ENCODE measurements at places on chromosomes 4 and X.

DNA sequence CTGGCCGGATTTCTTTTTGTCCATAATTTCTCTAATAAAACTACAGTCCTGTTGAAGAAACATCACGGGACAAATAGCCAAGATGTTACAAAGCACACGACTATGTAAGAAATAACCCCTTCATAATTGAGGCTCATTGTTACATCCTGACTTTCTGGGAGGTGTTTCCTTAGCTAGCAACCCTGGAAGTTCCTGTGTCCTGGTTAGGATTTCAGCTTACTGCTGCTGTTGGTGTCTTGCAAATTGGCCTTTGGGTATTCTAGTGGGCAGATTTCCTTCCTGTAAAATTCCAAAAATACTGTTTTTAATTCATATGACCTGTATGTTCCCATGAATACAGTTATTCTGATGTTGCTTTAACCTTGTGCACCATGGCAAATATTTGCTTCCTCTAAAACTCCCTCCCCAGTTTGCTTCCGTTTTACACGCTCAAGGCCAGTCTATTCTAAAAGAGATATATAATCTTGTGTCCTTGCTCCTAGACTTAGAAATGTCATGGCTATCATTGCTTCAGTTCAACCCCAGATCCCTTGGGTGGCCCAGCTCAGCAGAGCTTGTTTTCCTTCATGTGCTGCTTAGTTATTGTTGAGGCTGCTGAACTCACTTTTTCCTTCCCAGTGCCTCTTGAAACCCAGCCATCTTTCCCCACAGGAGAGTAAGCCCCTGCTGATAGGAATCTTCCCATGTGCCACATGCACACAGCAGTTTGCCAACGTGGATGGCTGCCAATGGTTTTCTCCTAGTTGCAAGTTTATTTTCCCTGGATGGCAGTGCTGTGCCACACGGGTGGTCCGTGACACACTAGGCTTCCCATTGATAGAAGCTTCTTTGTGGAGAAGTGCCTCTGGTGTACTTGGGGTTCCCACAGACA lies 75.8 kb downstream of the TSPAN7 start:
- DNase-seq = no peak

GRCh38 chr4:2716236-2716635 lies 39.9 kb downstream of the TNIP2 start:
- DNase-seq = no peak

- DNase-seq = no peak
Measured at GRCh38 chrX:116436358-116436816, at the start of gene SLC6A14. Gene SLC6A14, plus strand, starts transcription at chrX:116436606. Its CDS starts 104 bp downstream, at chrX:116436710.

GRCh38 chrX:18617407-18617750 lies 54.5 kb downstream of the RS1 start:
- no peak for DNase-seq

DNA sequence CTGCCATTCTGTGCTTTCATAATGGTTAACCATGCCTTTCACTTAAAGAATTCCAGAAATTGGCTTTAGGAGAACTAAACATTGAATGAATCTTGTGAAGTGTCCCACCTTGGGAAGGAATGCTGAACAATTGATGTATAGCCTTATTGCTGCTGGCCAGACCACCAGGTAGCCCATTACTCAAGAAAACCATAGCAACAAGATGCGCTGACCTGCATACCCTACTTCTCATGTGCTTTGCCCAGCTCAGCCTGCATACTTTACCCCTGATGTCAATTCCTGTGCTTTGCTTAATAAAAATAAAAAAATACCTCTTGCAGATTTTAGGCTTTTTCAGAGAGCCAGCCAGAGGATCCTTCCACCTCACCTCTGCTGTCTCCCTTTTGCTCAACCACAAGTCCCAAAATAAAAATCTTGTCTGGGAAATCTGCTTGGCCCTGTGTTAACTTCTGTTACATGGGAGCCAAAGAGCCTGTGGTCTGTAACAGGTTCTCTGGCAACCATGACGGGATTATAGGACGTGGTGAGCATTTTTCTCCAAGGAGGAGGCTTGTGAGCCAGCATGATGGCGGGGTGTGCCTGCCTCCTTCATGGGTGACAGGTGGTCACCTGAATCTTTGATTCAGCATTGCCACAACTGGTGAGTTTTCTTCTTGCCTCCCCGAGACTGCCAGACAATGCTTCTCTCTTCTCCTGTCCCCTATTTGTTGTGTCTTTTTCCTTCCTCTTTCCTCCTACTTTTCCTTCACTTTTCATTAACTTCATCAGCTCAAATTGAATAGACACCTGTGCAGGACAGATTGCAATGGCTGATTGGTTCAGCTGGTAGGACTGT lies 106.8 kb downstream of the ARSJ start:
- no peak for DNase-seq

GRCh38 chrX:53379747-53380146 lies 42.7 kb downstream of the SMC1A start:
- DNase-seq = no peak

- no peak for DNase-seq
Measured at GRCh38 chr4:175087145-175087544, 169.0 kb downstream of the ADAM29 start.

GRCh38 chr4:76012388-76012801 lies 5.1 kb upstream of the CXCL9 start:
- DNase-seq = no peak

- DNase-seq = no peak
Measured at GRCh38 chrX:130340271-130340670, 552 bp downstream of the SLC25A14 start.

GRCh38 chrX:8846266-8846665 lies 45.1 kb upstream of the FAM9A start:
- DNase-seq = no peak

DNA sequence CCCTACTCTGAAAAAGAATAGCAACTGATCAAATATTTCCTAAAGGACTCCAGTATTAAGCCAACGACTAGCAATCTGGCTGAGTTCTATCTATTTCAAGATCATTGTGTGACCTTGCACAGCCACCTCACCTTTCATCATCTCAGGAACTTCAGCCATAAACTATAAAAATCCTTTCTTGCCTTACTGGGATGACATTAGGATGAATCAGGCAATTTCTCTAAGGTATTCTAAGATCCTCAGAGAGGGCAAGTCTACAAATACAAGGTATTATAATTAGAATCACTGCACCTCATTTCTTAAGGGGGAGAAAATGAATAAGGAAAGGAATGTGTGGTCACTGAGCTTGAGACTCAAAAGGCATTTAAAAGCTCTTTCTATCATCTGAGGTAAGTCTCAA lies 152.6 kb downstream of the GRIA3 start:
- DNase-seq = no peak

DNA sequence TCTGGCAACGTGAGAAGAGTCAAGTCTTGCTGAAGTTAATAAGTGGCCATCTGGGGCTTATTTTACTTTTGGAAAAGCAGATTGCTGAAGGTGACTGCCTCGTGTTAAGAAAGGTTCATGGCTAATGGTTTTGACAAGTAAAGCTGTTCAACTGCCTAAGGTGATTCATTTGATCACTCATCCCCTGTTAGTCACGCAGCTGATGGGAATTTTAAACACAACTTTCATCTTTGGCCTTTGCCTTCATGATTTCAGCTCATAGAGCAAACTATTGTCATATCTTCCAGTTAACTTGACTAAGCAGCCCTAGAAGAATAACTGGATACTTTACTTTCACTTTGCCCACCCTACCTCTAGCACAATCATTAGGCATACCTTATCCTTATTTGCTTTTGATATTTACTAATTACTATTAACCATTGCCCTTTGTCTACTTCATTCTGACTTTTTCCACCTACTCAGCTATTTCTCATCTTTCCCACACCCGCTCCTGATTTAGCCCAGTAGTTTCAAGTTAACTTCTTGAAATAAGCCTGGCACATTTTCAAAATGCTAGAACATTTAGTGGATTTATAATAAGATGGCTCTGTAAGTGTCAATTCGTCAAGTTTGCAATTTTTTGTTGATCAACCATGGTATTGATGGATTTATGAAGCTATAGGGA lies 170.6 kb upstream of the S100G start:
- no peak for DNase-seq

DNA sequence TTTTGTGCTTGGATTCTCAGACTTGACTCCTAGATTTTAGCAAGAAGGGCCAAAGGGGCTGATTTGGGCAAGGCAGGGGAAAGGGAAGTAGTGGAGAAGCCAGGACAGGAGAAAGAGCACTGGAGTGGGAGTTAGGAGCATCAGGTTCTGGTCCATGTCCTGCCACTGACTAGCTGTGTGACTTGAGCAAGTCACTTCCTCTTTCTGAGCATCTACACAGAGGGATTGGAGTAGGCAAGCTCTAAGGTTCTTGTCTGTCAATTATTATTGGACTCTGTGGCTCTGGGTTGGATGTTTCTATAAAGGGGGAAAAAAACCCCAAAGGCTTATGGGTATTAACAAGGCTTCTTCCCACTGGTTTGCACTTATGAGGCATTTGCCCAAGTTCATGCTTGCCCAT lies 24.4 kb downstream of the PLAC1 start:
- no peak for DNase-seq

DNA sequence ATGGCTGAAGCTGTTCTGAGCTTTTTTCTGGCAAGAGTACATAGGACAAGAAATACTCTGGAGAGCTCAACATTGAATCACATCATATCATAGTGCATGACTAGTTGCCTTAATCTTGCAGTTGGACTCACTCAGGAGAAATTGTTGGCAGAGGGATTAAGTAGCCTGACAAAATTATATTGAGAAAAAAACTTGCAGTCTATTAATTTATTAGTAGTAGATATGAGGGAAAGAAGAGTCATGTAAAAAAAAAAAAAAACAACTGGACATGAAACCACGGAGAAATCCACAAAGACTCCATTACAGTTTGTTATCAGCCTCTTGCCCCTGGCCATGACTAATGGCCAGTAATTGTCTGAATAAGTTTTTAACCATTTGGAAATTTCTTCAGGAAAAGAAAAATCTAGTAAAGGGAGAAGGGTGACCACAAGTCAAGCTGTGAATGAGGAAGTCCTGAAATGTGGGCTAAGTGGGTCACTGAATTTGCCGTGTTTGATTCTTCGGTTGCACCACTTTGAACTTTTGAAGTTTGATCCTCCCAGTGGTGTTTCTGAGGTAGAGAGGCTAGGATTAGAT lies 45.6 kb downstream of the FHL1 start:
- no peak for DNase-seq

GRCh38 chr4:109548655-109549054 lies 11.4 kb upstream of the MCUB start:
- DNase-seq = no peak

- no peak for DNase-seq
Measured at GRCh38 chr4:16111533-16111932, 27.7 kb upstream of the PROM1 start.

DNA sequence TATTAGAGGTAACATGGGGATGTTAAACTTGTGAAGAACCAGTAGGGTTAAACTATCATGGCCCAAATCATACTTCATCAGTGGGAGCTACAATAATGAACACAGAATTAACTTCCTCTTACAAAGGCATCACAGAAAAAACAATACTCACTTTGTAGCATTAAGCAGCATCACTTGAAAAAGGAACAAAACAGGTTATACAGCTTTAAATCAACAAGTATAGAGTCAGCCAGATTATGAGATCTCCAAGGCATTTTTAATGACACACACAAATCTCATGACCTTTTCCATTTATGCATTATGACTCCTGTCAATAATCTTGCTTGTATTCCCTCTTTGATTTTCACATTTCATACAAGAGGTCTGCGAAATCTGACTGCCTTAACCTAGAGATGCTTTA lies 18.3 kb downstream of the FBXL5 start:
- DNase-seq = no peak

- no peak for DNase-seq
Measured at GRCh38 chrX:109992203-109992602, 10.7 kb upstream of the TMEM164 start.

DNA sequence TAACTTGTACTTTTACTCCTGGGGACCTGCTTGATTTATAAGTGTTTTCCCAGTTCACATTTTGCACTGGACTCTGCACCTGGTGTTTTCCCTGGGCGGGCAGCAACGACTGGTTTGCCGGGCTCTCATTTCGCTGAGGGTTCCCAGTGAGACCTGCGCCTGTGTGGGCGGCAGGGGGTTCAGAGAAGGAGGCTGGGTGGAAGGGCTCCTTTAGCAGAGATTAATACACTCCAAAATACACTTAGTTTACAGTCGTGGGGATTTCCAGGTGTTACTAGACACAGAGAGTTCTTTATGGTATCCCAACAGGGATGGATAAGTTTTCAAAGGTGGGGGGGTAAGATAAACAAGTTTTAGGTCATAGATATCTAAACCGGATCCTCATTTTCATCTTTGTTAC lies 53.0 kb upstream of the SHISA3 start:
- DNase-seq = no peak

- DNase-seq = no peak
Measured at GRCh38 chr4:133799717-133800315, 401.8 kb downstream of the PABPC4L start.

GRCh38 chr4:183348706-183349659 lies 26.8 kb upstream of the CLDN24 start:
- no peak for DNase-seq

- no peak for DNase-seq
Measured at GRCh38 chr4:138646383-138646782, 369.2 kb upstream of the NOCT start.

- no peak for DNase-seq
Measured at GRCh38 chrX:103538728-103539127, 19.4 kb upstream of the RAB40A start.

GRCh38 chr4:119593698-119594097 lies 34.9 kb downstream of the PDE5A start:
- DNase-seq = no peak

Data from NCI-H526 treated with DMSO at 0.1 percent for 48 hours (cell line).